ENCODE measurements at places on chromosomes 3 and 15.

- DNase-seq = no peak
Measured at GRCh38 chr3:194760494-194761137, 74.9 kb downstream of the FAM43A start.

DNA sequence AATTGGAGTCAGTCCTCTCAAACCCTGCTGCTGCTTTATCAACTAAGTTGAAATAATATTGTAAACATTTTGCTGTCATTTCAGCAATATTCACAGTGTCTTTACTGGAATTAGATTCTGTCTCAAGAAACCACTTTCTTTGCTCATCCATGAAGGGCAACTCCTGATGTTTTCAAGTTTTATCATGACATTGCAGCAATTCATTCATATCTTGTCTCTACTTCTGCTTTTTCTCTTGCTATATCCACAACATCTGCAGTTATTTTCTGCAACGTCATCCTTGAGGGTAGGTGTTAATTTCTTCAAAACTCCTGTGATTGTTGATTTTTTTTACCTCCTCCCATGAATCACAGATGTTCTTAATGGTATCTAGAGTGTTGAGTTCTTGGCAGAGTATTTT is 181.6 kb downstream of the EPHA6 start:
- no peak for DNase-seq

DNA sequence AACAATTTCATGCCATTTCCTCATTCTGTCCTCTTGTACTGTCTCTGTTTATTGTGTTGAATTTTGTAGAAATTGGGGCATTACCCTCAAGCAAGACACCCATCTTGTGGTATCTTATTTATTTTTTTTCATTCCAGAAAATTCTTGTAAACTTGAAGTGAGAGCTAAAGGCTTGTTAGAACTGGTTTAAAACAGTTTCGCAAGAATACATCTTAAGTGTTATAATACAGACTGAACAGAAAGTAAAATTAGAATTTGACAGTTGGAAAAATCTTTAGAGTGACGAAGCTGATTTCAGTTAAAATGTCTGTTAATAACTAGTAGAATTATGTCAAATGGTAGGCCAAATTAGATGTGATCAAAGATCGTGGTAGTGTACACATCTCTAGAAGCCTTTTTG is 26.9 kb downstream of the RNF13 start:
- DNase-seq = no peak

DNA sequence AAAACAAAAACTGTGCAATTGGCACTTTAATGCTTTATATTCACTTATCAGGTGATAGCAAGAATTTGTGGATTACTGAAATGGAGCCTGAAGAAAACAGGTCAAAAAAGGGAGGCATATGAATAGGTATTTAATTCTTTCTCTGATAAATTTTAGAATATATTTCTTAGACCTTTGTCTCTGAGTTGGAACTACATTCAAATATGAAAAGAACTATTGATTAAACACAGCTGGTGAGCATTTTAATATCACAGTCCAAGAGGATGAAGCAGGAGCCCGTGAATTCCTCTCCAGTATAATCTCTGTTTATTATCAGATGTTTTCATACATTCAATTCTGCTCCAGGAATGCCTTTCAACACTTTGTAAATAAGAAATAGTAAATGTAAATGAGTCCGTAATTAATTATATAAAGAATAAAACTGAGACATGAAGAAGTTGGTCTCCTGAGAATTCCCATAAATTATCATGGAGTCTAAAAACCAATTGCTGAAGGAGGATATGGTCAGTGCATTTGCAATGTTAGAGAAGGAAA is 86.3 kb upstream of the ARHGEF26 start:
- DNase-seq = no peak

GRCh38 chr3:149790268-149790667 is 2.1 kb downstream of the ANKUB1 start:
- DNase-seq = no peak

GRCh38 chr3:127665586-127665985 is 7.2 kb upstream of the ABTB1 start:
- no peak for DNase-seq

- no peak for DNase-seq
Measured at GRCh38 chr3:136193278-136194054, 2.7 kb downstream of the MSL2 start.

DNA sequence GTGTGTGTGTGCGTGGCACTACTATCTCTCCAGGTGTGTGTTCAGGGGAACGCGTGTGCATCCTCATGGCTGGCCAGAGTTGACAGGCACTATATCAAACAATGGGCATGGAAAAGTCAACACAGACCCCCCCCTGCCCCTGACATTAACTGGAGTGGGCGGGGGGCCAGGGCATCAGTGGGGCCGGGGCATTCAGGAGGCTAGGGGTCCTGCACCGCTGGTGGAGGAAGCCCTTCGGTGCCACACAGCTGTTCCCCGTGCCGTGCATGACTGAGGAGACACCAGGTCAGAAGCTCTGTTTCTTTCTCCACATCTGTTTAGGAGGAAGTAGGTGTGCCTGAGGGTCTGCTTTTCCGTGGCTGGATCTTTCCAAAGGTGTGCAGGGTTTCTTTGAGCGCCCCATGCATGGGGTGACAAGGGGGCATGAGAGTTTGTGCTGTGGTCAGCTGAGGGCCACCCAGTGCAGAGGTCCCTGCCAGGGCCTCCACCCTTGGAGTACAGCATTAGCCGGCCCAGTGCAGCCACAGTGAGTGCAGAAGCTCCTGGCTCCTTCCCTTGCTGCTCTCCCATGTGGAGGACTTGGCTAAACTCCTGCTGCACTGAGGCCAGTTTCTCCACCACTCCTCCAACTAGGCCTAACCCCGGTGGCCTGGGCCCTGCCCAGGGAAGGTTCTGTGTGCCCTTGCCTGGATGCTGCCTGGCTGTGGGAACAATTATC is 7.5 kb downstream of the C3orf22 start:
- no peak for DNase-seq

DNA sequence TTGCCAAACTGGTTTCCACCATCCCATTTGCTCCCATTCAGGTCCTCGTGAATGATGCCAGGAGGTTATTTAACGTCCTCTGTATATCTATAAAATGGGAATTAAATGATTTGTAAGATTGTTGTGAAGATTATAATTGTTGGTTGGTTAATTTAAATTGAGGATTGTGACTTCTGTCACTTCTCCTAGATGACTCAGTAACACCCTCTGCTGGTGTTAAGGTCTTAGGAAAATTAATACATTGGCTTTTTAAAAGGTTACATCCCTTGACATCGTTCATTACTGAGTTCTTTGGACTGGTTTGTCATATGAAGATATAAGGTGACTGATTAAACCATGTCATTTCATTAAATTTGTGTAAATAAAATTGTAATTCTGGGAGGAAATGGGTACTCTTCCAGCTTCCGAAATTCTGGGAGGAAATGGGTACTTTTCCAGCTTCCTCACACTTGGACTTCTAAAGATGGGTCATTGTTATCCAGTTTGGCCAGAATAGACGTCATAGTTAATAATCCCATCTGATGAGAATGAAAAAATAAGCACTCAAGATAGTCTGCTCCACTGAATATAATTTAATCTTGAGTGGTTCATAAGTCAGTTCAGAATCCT is 33.3 kb upstream of the PAQR5 start:
- DNase-seq = peak; percentile 47

GRCh38 chr3:147184794-147185193 is 221.5 kb downstream of the ZIC4 start:
- peak; percentile 91 for DNase-seq

GRCh38 chr3:108406063-108406660 is 104.2 kb downstream of the MYH15 start:
- no peak for DNase-seq

- DNase-seq = no peak
Measured at GRCh38 chr3:37147666-37148065, 26.7 kb downstream of the LRRFIP2 start.

GRCh38 chr3:78268716-78269668 is 1229.1 kb downstream of the ROBO2 start:
- no peak for DNase-seq

GRCh38 chr15:93330912-93331544 is 242.0 kb upstream of the RGMA start:
- no peak for DNase-seq

DNA sequence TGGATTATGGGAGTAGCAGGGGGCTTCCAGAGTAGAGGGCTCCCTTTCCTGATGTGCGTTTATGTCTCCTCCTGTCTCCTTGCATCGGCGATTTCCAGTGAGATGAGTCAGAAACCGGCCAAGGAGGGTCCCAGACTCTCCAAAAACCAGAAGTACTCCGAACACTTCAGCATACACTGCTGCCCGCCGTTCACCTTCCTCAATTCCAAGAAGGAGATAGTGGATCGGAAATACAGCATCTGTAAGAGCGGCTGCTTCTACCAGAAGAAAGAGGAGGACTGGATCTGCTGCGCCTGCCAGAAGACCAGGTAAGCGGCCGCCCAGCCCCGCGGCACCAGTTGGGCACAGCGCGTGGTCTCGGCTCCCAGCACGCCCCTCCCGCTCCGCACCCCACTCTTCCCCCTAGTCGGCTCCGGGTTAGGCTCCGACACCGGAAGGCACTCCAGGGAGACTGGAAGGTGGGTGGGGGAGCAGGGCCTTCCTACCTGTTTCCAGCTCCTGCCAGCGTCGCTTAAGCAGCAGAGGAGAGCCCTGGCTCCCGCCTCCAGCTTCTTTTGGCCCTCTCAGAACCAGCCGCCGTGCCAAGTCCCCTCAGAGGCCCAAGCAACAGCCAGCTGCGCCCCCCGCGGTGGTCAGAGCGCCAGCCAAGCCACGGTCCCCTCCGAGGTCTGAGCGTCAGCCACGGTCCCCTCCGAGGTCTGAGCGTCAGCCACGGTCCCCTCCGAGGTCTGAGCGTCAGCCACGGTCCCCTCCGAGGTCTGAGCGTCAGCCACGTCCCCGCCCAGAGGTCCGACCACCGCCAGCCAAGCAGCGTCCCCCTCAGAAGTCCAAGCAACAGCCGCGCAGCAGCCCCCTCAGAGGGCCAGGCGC is 34.7 kb downstream of the MOBP start:
- DNase-seq = no peak

GRCh38 chr3:183182073-183182472 is 19.5 kb upstream of the LAMP3 start:
- no peak for DNase-seq

DNA sequence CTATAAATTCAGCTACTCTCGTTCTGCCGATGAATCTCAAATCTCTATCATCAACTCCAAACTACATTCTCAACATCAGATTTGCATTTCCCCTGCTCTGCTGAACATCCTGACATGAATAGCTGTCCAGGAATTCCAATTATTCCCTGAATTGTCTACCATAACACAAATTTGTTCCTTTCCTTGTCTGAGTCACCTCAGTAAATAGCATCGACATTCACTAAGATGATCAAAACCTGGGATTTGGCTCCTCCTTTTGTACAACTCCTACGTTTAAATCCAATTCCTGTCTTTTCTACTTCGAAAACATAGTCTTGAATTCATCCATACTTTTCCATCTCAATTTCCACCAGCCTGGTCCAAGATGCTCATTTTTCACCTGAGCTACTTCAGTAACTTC is 107.0 kb downstream of the GREM1 start:
- DNase-seq = peak; percentile 28

- DNase-seq = no peak
Measured at GRCh38 chr15:92638709-92639365, 16.7 kb downstream of the FAM174B start.

- no peak for DNase-seq
Measured at GRCh38 chr15:81296673-81297072, 27.3 kb downstream of the STARD5 start.

DNA sequence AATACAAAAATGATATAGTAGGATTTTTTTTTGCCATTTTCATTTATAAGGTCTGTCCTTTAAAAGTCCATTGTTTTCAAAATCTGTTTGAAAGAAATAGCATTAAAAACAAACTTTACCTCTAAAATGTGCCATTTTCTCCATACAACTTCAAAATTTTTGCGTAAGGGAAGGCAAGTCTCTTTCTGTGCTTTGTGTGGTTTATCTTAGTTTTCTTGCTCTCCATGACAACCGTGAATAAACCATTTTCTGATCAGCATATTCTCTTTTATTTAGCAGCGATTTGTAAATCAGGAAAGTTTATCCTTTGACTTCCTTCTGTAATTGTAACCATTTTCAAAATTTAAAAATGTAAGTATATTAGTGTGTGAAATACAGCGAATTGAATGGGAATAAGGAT is 147.9 kb upstream of the CGNL1 start:
- DNase-seq = no peak

- no peak for DNase-seq
Measured at GRCh38 chr15:62964251-62964650, 78.3 kb upstream of the TPM1 start.

- no peak for DNase-seq
Measured at GRCh38 chr15:93252780-93253179, 163.8 kb upstream of the RGMA start.

DNA sequence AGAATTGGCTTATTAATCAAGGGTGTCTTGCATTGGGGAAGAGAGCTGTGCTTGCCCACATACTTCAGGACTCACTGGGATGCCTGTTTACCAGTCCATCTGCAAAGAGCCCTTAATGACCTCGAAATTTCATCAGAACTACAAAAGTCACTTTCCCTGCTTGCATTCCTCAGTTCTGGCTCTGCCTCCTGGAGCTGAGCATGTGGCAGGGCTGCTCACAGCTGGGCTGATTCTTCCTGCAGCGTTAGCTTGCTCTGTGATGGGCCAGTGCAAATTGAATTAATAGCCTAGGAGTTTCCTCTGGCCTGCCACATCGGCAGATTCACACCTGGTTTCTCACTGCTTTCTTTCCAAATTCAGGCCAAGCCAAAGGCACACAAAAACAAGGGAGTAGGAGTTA is 108.9 kb downstream of the DUT start:
- DNase-seq = no peak

GRCh38 chr3:98875535-98875934 is 26.0 kb downstream of the DCBLD2 start:
- DNase-seq = peak; percentile 15

GRCh38 chr15:95987886-95988573 is 342.5 kb upstream of the NR2F2 start:
- DNase-seq = no peak

Measured in HepG2 (cell line).